Activated naive CD8-positive, alpha-beta T cell treated with anti-CD3 and anti-CD28 coated beads, Interleukin-2, amount 10 ng/mL, durations not matched to agents 7 days and 5 days (primary cell): ENCODE measurements at places on chromosomes 6 and 20.
A peak's percentile ranks its signal among the peaks of the same experiment; 100 is the strongest.

- peaks cover 24% of the 10 kb centered on the region for H3K4me1 ChIP-seq
- no peaks in the 10 kb centered on the region for H3K27me3 ChIP-seq
- peaks cover 47% of the 10 kb centered on the region for H3K36me3 ChIP-seq
- DNase-seq: no peak
- H3K4me3 ChIP-seq: no peak overlapping the region
These were observed 27.6 kb downstream of the ZNF292 start for GRCh38 chr6:87182940-87183339.

GRCh38 chr20:46343348-46343974 is 35.2 kb upstream of the CDH22 start:
- peaks cover 13% of the 10 kb centered on the region for H3K4me1 ChIP-seq
- peak overlapping the region; percentile 40 for H3K4me3 ChIP-seq
- no peak for DNase-seq
- peaks cover 1% of the 10 kb centered on the region for H3K36me3 ChIP-seq
- H3K27ac ChIP-seq: no peak overlapping the region

GRCh38 chr6:109311471-109311870 is 70.8 kb downstream of the CD164 start:
- H3K4me1 ChIP-seq: no peaks in the 10 kb centered on the region
- H3K27ac ChIP-seq: no peak overlapping the region
- H3K27me3 ChIP-seq: peaks cover 6% of the 10 kb centered on the region
- no peak overlapping the region for H3K4me3 ChIP-seq
- no peaks in the 10 kb centered on the region for H3K36me3 ChIP-seq

GRCh38 chr20:17794400-17794799 is 94.6 kb downstream of the BANF2 start:
- H3K36me3 ChIP-seq: no peaks in the 10 kb centered on the region
- H3K27ac ChIP-seq: no peak overlapping the region
- H3K4me3 ChIP-seq: no peak overlapping the region
- no peak for DNase-seq
- H3K27me3 ChIP-seq: peaks cover 19% of the 10 kb centered on the region
- H3K4me1 ChIP-seq: peaks cover 2% of the 10 kb centered on the region

GRCh38 chr6:94468830-94469229 is 1049.5 kb upstream of the EPHA7 start:
- H3K4me1 ChIP-seq: no peaks in the 10 kb centered on the region
- H3K36me3 ChIP-seq: no peaks in the 10 kb centered on the region
- DNase-seq: no peak

DNA sequence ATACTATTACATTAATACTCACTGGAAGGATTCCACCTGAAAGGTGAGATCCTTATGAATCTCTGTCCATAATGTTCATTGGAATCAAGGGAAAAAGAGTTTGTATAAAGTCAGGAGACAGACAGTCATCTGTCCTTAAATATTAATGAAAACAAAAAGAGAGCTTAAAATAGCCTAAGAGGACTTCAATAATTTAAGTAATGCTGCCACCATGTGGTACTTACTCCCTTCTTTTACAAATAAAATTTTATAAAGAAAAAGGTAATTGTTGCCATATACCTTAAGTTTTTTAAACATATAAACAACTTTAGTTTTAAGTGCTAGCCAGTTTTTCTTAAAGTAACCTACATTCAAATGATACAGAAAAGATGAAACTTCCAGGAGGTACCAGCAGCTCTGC is 5.1 kb downstream of the BLOC1S5 start:
- H3K27ac ChIP-seq: no peak overlapping the region
- no peak for DNase-seq
- H3K4me1 ChIP-seq: peaks cover 7% of the 10 kb centered on the region
- H3K36me3 ChIP-seq: peaks cover 15% of the 10 kb centered on the region
- no peak overlapping the region for H3K4me3 ChIP-seq

GRCh38 chr6:130134582-130134981 is 88.2 kb downstream of the SAMD3 start:
- peaks cover 66% of the 10 kb centered on the region for H3K4me1 ChIP-seq
- no peaks in the 10 kb centered on the region for H3K27me3 ChIP-seq
- no peak for DNase-seq
- H3K4me3 ChIP-seq: peak overlapping the region; percentile 7
- H3K27ac ChIP-seq: peak overlapping the region; percentile 62

DNA sequence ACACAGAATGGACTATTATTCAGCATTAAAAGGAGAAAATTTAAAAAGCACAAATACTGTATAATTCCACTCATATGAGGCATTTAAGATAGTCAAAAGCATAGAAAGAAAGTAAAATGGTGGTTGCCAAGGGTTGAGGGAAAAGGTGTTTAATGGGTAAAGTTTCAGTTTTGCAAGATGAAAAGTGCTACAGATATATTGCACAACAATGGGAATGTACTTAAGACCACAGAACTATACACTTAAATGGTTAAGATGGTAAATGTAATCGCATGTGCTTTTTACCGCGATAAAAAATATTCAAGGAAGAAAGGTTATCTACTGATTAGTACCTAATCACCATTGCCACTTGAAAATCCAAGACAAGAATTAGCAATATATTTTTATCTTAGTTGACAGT is 71.8 kb upstream of the NOX3 start:
- H3K4me3 ChIP-seq: no peak overlapping the region
- no peaks in the 10 kb centered on the region for H3K27me3 ChIP-seq
- peaks cover 12% of the 10 kb centered on the region for H3K36me3 ChIP-seq
- no peak for DNase-seq
- H3K27ac ChIP-seq: no peak overlapping the region

GRCh38 chr6:107536180-107536961 is 46.5 kb downstream of the SOBP start:
- H3K27ac ChIP-seq: no peak overlapping the region
- no peak for DNase-seq
- no peak overlapping the region for H3K4me3 ChIP-seq
- no peaks in the 10 kb centered on the region for H3K4me1 ChIP-seq
- no peaks in the 10 kb centered on the region for H3K36me3 ChIP-seq
- H3K27me3 ChIP-seq: peaks cover 7% of the 10 kb centered on the region

GRCh38 chr20:4490045-4490444 is 231.7 kb upstream of the PRND start:
- H3K4me1 ChIP-seq: no peaks in the 10 kb centered on the region
- H3K27me3 ChIP-seq: peaks cover 33% of the 10 kb centered on the region
- no peak for DNase-seq
- no peak overlapping the region for H3K27ac ChIP-seq
- no peaks in the 10 kb centered on the region for H3K36me3 ChIP-seq

- peaks cover 30% of the 10 kb centered on the region for H3K4me1 ChIP-seq
- H3K4me3 ChIP-seq: no peak overlapping the region
- no peaks in the 10 kb centered on the region for H3K27me3 ChIP-seq
- no peak overlapping the region for H3K27ac ChIP-seq
These were observed 216.1 kb upstream of the SGK1 start for GRCh38 chr6:134533991-134534390.

DNA sequence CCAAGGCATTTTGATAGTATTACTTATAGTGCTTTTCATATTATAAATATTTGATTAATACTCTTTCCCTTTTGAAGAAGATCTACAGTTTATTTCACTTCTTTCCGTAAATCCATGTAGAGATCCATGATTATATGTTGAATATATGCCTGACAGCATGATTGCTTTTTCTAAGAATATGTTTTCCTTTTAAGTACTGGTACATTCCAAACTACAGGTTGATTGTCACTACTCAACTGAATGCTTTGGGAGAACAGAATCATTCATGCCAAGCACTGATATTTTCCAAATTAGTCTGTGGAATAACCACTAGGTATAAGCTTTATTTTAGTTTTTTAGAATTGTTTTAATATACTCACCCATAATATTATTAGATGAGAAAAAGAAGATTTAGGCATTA is 330.2 kb downstream of the BCKDHB start:
- H3K4me3 ChIP-seq: no peak overlapping the region
- DNase-seq: no peak
- no peak overlapping the region for H3K27ac ChIP-seq

DNA sequence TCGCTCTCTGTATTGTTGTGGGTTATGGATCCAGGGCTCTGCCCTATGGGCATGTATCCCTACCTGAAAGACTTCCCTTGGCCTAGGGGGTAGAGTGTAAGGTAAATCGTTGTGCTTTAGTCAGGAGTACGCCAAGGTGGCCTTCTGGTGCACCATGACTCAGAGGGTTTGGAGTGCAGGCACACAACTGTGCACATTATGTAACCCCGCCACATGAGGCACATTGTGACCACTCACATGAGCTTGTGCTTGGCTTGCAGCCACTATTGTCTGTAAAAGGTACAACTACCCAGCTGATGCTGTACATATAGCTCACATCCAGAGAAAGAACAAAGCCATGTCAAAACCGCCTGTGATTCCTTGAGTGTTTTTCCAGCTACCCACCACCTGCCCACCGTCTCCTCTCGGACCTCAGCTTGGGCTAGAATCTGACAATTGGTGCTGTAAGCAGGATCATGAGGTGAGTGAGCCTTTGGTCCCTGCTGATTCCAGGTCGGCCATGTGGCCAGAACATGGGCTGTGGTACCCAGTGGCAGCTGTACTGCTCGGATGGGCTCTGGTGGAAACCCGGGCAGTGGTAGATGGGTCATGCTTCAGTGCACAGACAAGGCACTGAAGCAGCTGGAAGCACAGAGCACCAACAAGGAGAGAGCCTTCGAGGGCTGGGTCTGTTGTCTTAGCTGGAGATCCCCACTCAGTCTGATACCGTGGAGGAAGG is 33.8 kb downstream of the HDDC2 start:
- no peak for DNase-seq
- no peaks in the 10 kb centered on the region for H3K4me1 ChIP-seq
- H3K36me3 ChIP-seq: peaks cover 5% of the 10 kb centered on the region
- no peak overlapping the region for H3K4me3 ChIP-seq

GRCh38 chr6:105651969-105652368 is 249.1 kb upstream of the PREP start:
- peaks cover 36% of the 10 kb centered on the region for H3K4me1 ChIP-seq
- peaks cover 2% of the 10 kb centered on the region for H3K36me3 ChIP-seq
- DNase-seq: no peak
- H3K4me3 ChIP-seq: no peak overlapping the region
- no peak overlapping the region for H3K27ac ChIP-seq

- no peak for DNase-seq
- peaks cover 36% of the 10 kb centered on the region for H3K27me3 ChIP-seq
These were observed 9.1 kb upstream of the DEFB125 start for GRCh38 chr20:78338-78737.

- no peaks in the 10 kb centered on the region for H3K4me1 ChIP-seq
- H3K36me3 ChIP-seq: no peaks in the 10 kb centered on the region
- no peaks in the 10 kb centered on the region for H3K27me3 ChIP-seq
- H3K4me3 ChIP-seq: no peak overlapping the region
- H3K27ac ChIP-seq: no peak overlapping the region
These were observed 168.3 kb upstream of the STXBP5 start for GRCh38 chr6:147035886-147036285.

- H3K27ac ChIP-seq: no peak overlapping the region
- H3K36me3 ChIP-seq: no peaks in the 10 kb centered on the region
- no peak overlapping the region for H3K4me3 ChIP-seq
- peaks cover 8% of the 10 kb centered on the region for H3K4me1 ChIP-seq
- no peak for DNase-seq
These were observed 4.7 kb upstream of the TBC1D32 start for GRCh38 chr6:121338956-121339355.

GRCh38 chr20:23122321-23122720 is 36.2 kb upstream of the CD93 start:
- no peak overlapping the region for H3K27ac ChIP-seq
- no peak overlapping the region for H3K4me3 ChIP-seq
- H3K27me3 ChIP-seq: peaks cover 6% of the 10 kb centered on the region
- H3K36me3 ChIP-seq: no peaks in the 10 kb centered on the region

DNA sequence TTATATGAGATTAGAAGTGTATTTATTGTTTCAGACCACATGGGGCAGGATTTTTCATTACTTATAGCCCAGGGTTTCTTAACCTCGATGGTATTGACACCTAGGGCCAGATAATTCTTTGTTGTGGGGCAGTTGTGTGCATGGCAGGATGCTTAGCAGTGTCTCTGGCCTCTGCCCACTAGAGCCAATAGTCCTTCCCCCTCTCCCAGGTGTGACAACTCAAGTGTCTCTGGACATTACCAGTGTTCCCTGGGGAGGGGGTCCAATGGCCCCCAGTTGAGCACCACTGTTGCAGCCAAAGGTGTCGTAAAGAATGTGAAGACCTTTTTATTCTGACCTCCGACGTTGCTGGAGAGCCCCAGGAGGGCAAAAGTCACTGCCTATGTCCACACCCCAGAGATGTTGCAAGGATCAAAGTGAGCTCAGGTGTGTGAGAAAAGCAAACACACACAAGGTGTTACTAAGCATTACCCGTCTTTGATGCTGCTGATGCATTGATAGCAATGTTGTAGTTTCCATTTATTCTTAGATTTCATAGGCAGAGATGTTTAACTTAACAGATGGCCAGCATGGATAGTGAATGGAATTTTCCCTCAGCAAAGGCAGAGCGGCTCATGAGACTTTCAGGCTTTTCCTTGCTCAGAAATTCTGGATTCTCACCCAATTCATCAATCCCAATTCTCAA is 22.2 kb downstream of the BANF2 start:
- H3K4me3 ChIP-seq: no peak overlapping the region
- H3K27me3 ChIP-seq: peaks cover 14% of the 10 kb centered on the region
- no peak overlapping the region for H3K27ac ChIP-seq
- DNase-seq: no peak
- no peaks in the 10 kb centered on the region for H3K4me1 ChIP-seq

DNA sequence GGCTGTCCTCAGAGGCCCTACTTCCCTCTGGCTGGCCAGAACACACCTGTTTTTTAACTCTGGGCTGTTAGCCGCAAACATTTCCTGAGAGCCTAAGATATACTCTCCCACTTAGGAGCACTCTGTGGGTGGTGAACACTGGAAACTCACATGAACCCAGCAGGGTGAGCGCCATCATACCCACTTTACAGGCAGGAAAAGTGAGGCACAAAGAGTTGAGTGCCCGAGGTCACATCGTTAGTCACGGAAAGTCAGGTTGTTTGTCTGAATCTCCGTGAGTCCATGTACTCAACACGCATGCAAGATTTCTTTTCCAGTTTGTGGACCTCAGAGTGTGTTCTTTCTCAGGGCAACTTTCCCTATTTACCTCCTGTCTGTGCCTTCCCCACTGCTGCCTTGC is 1.9 kb downstream of the BAK1 start:
- H3K27ac ChIP-seq: peak overlapping the region; percentile 99
- no peak for DNase-seq
- H3K4me3 ChIP-seq: peak overlapping the region; percentile 99
- peaks cover 22% of the 10 kb centered on the region for H3K36me3 ChIP-seq

- no peaks in the 10 kb centered on the region for H3K27me3 ChIP-seq
- H3K27ac ChIP-seq: no peak overlapping the region
- DNase-seq: no peak
- H3K4me3 ChIP-seq: no peak overlapping the region
These were observed 77.2 kb downstream of the GCNT2 start for GRCh38 chr6:10598084-10598960.
